ENCODE measurements at places on chromosomes 2 and 18.

GRCh38 chr2:143190431-143190830 is 61.2 kb downstream of the ARHGAP15 start:
- no peak for DNase-seq

DNA sequence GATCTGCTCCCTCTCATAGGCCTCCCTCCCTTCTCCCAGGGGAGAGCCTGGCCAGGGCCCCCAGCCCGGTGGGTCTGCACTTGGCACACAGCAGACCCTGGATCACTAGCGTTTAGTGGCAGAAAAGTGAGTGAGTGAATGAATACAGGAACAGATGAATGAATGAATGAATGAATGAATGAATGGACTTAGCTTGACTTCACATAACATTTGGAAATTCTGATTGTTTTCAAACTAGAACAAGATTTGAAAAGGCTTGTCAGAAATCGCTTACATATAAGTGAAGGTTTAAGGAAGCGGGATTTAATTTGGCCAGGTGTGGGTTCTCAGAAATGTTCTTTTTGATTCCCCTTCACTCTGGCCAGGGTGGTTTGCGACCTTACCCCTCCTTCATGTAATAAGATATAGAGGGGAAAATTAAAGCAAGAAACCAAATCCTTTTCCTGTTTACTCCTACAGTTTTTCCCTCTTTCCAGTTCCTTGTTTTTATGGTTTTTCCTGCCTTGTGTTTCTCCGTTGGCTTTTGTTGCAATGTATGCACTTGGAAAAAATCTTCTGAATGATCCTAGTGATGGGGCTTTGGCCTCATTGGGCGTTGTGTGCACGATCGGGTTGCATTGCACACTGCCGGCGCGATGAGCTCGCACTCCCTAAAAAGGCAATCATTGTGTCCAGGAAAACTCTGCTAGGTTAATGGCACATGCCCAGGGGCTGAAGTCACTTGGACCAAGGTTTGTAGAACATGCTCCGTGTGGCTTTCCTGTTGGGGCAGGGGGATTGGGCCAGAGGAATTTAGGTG is 16.4 kb downstream of the LRRFIP1 start:
- DNase-seq, result no peak

- DNase-seq, result no peak
Measured at GRCh38 chr2:105809097-105809473, 64.4 kb downstream of the NCK2 start.

DNA sequence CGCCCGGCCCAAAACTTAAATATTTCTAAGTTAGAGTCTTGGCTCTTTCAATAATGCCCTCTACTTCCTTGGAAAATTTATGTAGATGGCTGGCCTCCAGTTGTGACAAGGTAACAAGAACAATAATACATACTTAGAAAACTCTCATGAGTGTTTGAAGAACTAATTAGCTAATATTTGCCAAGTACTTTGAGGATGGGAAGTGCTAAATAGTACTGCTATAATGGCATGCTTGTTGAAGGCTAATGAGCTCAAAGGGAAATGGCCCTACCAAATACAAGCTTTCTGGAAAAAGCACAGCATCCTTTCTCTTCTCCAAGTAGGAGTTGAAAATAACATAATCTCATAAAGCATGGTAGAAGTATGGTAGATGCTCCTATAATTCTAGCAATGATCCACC is 1022.2 kb upstream of the PIK3C3 start:
- DNase-seq, result no peak
